ENCODE measurements at places on chromosomes 3 and 15.

- no peak for DNase-seq
Measured at GRCh38 chr3:194837457-194838127, 151.9 kb downstream of the FAM43A start.

- DNase-seq = no peak
Measured at GRCh38 chr15:99446565-99447496, 119.0 kb upstream of the MEF2A start.

DNA sequence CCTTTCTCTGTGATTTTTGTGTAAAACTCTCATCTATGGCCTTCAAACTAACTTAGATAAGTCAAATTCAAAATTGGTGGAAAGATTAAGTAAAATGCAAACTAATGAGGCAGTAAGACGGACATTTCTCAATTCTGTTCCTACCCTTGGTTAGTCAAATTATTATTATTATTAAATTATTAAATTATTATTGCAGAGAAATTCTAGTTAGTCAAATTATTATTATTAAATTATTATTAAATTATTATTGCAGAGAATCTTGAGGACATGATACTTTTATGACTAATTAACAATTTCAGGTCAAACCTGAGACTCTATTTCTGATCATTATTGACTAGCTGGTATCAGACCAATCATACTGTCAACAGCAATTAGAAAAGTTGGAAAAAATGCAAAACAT, 845.0 kb upstream of the NECTIN3 start:
- DNase-seq = no peak

GRCh38 chr15:50183112-50183794, 1.3 kb downstream of the SLC27A2 start:
- no peak for DNase-seq

DNA sequence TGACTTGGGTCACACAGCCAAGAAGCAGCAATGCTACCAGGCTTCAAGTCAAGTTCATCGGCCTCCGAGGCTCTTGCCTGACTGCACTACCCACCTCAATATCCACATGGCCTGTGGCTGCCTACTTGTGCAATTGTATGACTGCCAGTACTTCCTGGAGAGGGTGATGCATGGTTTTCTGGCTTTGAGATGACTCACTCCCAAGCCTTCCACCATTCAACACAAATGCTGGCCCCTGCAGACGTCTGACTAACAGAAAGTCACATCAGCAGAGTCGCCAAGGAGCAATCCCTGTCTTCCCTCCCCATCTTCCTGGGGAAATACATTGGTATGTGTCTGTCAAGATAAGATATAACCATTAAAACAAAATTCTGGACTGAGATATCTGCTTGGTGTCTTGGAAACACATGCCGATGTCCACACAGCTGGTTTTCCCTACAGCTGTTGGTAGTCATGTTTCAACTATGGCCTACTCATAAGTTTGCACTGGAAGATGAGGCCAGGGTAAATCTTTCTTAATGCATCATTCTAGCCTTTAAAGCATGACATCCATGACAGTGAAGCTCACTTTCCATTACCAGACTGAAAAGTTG, 79.6 kb upstream of the SPATA12 start:
- DNase-seq = no peak

GRCh38 chr3:115007966-115008365, 139.1 kb downstream of the ZBTB20 start:
- DNase-seq = no peak

DNA sequence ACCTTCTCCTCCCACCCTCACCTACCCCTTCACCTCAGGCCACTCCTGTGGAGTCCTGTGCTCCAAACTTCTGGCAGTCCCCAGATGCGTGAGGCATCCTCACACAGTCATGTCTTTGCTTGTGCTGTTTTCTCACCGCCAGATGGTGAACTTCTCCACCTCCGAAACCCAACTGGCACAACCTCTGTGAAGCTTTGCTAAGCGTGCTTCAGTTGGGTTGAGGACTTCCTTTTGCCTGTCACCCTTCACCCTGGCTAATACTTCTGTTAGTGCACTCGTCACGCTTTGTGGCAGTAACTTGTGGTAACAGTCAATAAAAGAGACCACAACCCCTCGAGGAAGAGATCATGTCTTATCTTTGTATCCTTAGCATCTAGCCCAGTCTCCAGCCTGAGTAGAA, 42.0 kb upstream of the SKOR1 start:
- peak; percentile 10 for DNase-seq

DNA sequence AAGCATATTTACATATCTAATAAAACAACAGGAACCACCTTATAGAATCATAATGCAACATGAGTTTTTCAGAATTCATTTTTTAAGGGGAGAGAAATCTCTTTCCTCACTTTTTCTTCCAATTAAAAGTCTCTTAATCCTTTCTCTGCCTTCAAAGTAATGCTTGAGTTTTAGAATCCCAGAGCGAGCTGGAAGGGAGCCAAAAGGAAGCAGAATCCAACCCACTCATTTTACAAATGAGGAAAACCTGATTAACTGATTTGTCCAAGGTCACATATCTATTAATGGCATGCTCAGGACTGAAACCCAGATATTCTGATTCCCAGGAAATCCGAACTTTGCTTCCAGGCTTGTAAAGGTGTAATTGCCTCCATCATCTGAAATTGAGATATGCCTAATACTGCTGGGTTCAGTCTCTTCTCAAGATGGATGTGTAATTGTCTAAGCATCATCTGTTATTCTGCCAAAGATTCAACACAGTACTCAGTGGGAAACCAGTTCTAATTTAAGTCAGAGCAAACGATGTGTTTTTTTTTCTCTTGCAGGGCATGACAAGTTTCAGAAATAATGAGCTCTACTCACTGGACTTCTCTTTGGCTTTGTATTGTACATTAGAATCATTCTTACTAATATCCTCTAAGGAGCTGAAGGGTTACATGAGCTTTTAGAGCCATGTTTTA, 481.4 kb upstream of the CFAP20DC start:
- DNase-seq = no peak

GRCh38 chr3:176692966-176693785, 504.1 kb downstream of the TBL1XR1 start:
- DNase-seq = no peak

- DNase-seq = no peak
Measured at GRCh38 chr3:113218681-113219045, 7.3 kb downstream of the BOC start.

GRCh38 chr3:117035745-117036144, 326.2 kb downstream of the TUSC7 start:
- no peak for DNase-seq

GRCh38 chr15:73843787-73844186, 29.6 kb upstream of the TBC1D21 start:
- no peak for DNase-seq

DNA sequence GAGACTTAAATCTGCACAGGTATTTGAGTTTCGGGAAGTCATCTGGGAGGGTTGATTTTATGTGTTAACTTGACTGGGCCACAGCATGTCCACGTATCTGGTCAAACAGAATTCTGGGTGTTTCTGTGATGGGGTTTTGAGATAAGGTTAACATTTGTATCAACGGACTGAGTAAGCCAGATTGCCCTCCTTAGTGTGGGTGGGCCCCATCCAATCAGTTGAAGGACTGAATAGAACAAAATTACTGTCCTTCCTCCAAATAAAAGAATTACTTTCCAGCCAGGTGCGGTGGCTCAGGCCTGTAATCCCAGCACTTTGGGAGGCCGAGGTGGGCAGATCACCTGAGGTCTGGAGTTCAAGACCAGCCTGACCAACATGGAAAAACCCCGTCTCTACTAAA, 399.3 kb downstream of the MAGI1 start:
- no peak for DNase-seq

- DNase-seq = no peak
Measured at GRCh38 chr3:155242342-155242741, 51.1 kb downstream of the STRIT1 start.

DNA sequence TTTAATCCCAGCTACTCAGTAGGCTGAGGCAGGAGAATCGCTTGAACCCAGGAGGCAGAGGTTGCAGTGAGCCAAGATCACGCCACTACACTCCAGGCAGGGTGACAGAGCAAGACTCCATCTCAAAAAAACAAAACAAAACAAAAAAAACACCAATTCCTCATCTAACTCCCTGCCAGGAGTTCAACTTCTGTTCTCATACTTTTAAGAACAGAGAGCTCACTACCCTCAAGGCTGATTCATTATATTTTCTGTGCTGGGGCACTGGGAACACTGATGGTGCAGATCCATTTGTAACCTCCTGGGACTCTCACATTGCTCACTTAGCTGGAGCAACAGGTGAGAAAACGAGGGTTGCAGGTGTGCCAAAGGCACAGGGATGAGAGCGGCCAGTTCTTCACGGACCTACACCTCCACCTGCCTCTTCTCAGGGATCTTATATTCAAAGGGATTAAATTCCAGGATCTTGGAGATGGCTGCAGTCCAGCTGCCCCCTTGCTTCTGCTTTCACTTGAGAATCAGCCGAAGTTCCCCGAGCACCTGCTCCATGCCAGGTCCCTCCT, 12.3 kb upstream of the CSK start:
- DNase-seq = no peak

- no peak for DNase-seq
Measured at GRCh38 chr3:105821433-105821832, 47.4 kb downstream of the CBLB start.

DNA sequence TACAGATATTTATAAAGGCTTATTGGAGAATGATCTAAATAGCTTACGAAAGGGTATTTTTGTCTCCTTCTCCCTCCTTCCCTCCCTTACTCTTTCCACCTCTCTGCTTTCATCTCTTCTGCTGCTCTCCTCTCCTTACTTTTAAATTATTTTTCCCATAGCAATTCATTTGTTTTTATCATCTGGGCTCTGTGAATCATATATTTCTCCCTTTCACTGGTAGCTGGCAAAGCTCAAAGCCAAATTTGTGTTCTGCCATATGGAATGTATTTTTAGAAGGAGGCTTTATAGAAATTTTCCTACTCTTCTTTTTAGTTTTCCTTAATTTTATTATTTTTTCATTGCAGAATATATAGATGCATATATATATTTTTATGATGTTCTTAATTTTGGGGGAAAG, 385.8 kb downstream of the C3orf38 start:
- DNase-seq = no peak

GRCh38 chr3:80094589-80094988, 326.8 kb upstream of the ROBO1 start:
- no peak for DNase-seq

DNA sequence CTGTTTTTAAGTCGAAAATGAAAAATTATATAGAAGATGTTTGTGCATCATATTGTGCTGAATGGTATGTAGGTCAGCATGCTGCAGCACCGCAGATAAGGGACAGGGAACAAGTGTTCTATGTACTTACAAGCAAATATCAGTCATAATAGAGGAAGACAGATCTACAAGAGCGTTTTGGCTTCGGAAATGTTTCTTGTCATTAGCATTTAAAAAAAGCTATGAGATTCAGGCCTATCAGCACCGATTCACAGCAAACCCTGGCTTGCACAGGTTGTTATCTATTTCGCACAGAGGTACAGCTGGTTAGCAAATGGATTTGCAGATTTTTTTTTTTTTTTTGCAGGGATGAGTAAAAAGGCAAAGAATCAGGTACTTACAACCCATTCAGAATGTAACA, 204.2 kb upstream of the TBC1D5 start:
- DNase-seq = no peak

DNA sequence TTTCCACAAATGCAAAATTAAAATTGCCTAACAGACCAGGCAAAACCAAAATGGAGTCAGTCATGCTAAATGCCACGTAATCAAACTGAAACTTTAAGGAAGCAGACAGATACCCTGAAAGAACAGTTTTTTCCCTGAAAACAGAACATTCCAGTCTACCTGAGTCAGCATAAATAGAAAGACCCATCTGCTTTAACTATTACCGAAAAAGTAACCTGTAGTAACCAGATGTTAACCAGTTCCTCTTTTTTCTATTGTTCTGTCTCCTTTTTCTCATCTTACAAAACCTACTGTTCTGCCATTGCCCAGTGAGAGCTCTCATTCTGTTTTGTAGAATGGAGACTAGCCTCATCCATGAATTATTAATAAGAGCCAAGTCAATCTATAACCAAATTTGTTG, 286.0 kb downstream of the CACNA2D3 start:
- no peak for DNase-seq

DNA sequence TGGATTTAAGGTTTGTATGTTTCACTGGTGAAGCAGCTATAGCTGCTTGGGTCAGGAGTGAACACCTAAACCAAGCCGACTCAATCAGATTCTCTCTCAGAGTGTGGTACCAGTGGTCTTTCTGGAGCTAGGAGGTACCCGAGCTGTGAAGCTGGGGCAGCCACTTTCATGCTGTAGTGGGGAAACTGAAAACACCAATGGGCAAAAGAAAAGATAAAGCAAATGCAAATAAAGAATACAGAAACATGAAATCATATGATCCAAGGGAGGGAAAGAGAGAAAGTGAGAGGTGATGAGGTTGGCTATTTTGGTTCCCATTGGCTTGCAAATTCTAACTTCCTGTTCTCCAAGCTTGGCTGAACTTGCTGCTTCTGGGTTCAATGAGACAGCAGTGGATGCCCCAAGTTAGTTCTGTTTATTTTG, 212.3 kb upstream of the CFAP20DC start:
- no peak for DNase-seq

- no peak for DNase-seq
Measured at GRCh38 chr3:184183679-184184078, 2.3 kb upstream of the ABCF3 start.

DNA sequence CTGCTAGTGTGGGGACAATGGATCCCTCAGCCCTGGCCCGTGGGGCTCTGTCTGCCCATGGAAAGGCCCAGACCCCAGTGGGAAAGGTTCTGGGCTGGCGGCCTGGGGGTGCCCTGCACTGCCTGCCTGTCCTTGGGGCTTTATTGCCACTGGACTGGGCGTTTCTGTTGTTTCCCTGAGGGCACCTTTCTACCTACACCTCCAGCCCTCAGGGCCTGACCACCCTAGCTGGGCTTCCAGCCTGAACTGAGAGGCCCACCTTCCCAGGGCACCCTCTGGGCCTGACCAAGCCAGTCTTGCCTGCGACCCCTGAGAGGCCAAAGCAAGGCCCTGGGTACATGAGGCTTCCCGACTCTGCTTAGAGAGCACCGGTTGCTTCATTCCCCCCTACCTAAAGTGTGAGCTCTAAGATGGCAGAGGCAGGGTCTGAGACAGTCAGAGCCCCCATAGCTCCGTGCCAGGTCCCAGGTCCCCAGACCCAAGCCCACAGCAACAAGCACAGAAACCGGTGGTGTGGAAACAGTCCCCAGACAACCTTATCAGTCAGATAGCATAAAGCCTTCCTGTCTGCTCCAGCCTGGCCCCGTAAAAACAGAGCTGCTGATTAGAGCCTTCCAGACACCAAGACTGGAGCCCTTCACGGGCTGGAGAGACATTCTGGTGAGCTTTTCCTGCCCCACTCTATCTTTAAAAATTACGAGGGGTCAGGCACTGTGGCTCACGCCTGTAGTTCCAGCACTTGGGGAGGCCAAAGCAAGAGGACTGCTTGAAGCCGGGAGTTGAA, 102.8 kb downstream of the CHSY1 start:
- DNase-seq = no peak

- no peak for DNase-seq
Measured at GRCh38 chr3:183812761-183813445, 12.5 kb downstream of the MAP6D1 start.

GRCh38 chr3:105347625-105348302, 18.9 kb upstream of the ALCAM start:
- DNase-seq = no peak
